ENCODE measurements at places on chromosomes 3 and 15.

GRCh38 chr3:66280304-66280703, 59.5 kb downstream of the SLC25A26 start:
- no peak for DNase-seq

GRCh38 chr3:96039632-96040031, 774.8 kb upstream of the EPHA6 start:
- peak; percentile 28 for DNase-seq

DNA sequence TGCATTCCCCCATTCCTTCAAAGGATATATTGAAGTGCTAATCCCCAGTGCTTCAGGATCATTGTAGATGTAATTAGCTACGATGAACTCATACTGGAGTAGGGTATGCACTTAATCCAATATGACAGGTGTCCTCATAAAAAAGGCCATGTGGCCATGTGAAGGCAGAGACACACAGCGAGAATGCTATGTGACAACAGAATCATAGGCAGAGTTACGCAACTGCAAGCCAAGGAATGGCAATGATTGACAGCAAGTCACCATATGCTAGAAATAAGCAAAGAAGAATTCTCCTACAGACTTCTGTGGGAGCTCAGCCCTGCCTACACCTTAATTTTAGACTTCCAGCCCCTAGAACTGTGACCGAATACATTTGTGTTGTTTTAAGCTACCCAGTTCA, 875.6 kb upstream of the ROBO1 start:
- DNase-seq: no peak

DNA sequence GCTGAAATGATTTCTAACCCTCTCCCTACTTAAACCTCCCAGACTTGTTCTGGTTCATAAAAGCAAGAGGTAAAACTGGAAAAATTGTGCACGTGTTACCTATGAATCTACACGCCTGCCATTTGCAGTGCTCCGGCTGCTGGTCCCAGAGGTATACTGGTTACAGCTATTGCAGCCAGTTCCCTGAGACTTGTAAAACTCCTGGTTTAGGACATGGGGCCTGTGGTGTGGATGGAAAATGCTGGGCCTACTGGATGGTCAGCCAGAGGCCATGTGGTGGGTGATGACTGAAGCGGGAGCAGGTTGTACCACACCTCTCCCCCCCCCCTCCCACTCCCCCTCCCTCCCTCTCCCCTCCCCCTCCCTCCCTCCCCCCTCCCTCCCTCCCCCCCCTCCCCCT, 45.0 kb downstream of the SENP2 start:
- no peak for DNase-seq

- DNase-seq: no peak
These were observed 464.1 kb upstream of the ARHGEF26 start for GRCh38 chr3:153657046-153657445.
